SJSA1 (cell line): ENCODE measurements at places on chromosomes 6 and 20.

GRCh38 chr6:135667691-135668455, 170.3 kb upstream of the AHI1 start:
- no peak for DNase-seq

GRCh38 chr6:169542491-169542890, 159.3 kb downstream of the WDR27 start:
- DNase-seq, result no peak

DNA sequence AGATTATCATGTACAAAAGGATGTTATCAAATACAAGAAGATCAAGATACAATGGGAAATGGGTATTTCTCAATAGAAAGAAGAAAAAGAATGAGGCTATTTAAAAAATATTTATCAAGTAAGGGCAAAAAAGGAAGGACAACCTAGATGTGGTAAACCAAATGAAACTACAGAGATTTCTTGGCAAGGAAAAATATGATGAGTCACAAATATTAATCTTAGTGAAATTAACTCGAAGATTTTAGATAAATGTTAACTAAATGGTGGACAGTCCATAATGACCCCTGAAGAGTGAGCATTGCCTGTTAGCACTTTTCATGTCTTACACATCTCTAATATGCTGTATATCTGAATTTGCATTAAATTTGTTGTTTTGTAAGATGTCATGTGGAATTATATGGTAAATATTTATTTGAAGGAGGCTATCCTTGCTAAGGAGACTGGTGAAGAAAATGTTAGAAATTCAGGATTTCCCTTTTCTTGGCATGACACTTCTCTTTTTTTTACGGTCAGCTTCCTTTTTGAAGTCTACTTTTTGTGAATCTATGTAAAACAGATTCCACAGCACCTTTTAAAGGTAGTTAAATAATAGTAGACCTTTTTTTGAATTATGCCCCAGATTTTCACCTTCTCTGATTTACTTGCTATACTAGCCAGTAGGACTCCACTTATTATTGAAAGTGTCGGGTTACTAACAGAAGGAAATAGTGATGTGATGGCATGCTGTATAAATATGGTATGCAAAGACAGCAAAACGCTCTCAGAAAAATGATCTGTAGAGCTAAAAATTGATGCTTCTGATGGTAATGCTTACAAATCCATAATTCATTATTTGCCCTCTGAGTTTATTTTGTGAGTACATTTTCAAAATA, 120.5 kb downstream of the HIVEP1 start:
- DNase-seq, result no peak

GRCh38 chr20:46674253-46675083, 14.8 kb downstream of the TP53RK start:
- DNase-seq, result no peak

DNA sequence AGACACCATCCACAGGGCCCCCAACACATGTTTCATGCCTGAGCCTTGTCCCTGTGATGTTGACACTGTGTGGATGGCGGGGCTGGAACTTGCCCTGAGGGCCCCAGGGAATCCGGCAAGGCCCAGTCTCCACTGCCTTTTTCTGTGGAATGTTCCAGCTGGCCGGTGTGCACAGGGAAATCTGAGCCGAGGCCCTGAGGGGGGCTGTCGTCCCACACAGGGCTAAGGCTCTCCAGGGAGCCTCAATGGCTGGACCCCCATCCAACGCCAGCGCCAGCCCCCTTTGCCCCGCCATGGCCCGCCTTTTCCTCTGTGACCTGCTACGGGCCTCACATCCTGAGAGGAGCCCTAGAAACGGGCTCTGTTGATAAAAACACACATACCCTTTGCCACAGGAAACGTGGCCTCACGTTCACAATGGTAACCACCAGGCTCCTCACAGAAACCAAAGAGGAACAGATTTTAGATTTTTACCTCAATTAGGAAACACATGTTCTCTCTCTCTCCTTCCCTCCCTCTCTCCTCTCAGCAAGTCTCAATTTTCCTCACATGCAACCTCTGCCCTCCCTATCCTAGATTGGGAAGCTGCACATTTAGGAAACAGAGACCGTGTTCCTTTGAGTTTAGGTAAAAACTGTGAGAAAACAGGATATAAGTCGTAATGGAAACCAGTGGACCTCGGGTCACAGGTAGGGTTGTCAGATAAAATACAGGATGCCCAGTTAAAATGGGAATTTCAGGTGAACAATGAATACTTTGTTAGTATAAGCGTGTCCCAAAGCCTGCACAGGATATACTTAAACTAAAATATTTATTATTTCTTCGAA, 13.7 kb upstream of the ZNF831 start:
- DNase-seq, result no peak

GRCh38 chr6:5752391-5752680, 254.4 kb downstream of the NRN1 start:
- no peak for DNase-seq

- no peak for DNase-seq
Observed at GRCh38 chr6:8579372-8579771, 144.0 kb upstream of the SLC35B3 start.

GRCh38 chr20:33788351-33789049, 22.6 kb upstream of the CHMP4B start:
- DNase-seq, result no peak
